ENCODE measurements at places on chromosomes 6 and 20. TPM values are rescaled to one million over a fixed set of nuclear protein-coding genes. Genes with fewer than 3 reads are reported as not detected.

- no peak for DNase-seq
Measured at GRCh38 chr6:46796848-46797580, 3.8 kb downstream of the MEP1A start.

- no peak for DNase-seq
Measured at GRCh38 chr6:85714893-85715530, 72.3 kb upstream of the SYNCRIP start.

DNA sequence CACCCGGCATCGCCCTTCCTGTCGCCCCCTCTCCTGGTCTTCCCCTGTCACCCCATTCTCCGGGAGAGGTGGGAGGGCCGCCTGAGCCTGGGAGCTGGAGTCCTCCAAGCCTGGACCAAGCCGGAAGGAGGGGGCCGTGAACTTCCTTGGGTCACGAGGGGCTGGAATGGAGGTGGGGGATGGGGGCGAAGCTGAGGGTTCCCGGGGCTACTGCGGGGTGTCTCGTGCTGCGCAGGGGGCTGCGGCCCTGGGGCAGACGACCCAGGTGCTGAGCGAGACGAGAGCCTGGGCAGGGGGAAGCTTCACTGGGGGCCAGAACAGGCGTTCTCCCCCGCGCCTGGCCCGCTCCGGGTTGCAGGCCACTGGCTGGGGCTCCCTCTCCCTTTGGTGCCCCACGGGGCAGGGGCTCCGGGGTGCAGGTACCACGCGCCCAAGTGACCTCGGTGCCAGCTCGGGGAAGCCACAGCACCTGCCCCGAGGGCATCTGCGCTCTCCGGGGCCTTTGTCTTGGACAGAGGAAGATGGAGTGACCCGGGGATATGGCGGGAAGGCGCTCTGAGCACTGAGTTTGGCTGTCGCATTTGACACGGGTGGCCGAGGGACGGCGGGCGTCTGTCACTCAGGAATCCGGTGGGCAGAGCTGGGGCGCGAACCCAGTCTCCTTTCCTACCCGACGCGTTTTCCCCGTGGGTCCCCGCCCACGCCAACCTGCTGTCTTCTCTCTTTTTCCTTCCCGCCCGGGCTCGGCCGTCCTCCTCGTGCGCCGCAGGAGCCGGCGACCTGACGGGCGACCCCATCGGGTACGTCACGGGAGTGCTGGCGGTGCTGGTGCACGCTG lies 1.2 kb downstream of the SLC35D3 start:
- peak; percentile 32 for DNase-seq

DNA sequence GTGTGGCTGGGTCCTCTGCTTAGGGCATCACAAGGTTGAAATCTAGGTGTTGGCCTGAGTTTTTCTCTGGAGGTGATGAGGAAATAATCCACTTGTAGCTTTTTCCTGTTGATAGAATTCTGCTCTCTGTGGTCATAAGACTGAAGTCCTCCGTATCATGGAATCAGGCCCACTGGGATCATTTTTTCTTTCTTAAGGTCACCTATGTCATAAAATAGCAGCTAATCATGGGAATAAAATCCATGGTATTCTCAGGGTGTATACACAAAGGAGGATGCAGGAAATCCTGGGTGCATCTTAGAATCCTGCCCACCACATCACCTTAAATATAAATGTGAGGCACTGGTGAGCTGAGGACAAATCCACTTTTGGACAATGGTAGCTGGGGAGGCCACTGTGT lies 72.7 kb downstream of the PRDM1 start:
- no peak for DNase-seq

- no peak for DNase-seq
Measured at GRCh38 chr6:81761197-81761596, 8.7 kb upstream of the TENT5A start.

DNA sequence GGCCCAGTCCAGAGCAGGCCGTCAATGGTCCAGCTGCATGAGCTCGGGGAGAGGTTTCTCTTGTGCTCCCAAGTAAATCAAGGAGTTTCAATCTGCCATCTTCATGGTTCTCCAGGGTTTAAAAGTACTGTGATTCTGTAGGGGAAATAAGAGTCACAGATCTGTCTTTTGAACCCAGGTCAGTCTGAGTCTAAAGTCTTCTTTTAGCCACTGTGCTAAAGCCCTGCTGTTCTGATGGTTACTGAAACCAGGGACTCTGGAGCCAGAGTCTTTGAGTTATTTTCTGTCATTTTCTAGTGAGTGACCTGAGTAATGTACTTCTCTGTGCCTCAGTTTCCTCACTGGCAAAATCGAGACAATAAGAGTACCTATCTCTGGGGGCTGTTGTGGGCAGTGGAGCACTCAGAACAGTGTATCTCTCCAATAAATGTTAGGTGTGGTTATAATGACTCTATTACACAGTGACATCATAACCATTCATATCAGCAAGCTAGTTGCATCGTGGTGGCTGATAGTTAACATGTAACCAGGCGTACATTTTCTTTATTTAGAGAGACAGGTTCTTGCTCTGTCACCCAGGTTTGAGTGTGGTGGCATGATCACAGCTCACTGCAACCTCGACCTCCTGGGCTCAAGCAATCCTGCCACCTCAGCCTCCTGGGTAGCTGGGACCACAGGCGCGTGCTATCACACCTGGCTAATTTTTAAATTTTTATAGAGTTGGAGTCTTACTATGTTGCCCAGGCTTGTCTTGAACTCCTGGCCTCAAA lies 74.6 kb upstream of the KCNG1 start:
- DNase-seq: no peak

- peak; percentile 25 for DNase-seq
Measured at GRCh38 chr20:8388707-8389106, 256.6 kb downstream of the PLCB1 start.

- DNase-seq: no peak
Measured at GRCh38 chr20:43636429-43636828, 30.5 kb upstream of the MYBL2 start.

GRCh38 chr20:35561671-35562070 lies 19.8 kb downstream of the ERGIC3 start:
- no peak for DNase-seq

DNA sequence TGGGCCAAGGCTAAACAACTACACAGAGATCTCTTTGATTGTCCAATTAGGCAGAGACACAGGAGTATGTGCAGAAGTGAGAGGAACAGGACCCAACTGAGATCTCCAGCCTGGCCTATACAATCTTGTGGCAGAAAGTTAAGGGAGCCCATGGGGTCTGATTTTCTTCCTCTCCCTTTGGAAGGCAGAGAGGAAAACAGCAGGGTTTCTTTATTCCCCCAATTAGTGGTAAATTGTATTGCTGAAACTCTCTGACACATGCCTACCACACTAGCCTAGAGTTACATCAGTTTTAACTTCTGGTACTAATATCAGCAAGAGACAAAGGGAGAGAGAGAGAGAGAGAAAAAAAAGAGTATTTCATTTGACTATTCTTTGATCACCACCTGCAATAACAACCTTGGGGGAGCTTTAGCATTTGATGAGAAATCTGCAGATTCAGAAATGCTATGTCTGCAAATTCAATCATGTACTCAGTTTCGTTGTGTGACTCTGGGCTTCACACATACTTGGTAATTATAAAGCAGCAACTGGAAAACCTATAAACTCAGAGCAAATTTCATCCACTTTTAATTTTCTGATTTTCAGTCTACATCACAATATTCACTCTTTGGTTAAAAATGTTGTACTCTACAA lies 260.3 kb upstream of the SPTLC3 start:
- DNase-seq: no peak

The SLC35A1 gene
- polyA plus RNA-seq: 23.2 TPM

The CUL7 gene
- polyA plus RNA-seq: 39.9 TPM

The CFAP206 gene
- 0.45 TPM for polyA plus RNA-seq

Data from muscle of back (tissue), 13 donors.